ENCODE measurements at places on chromosomes 3 and 15. TPM values are rescaled to one million over a fixed set of nuclear protein-coding genes. Genes with fewer than 3 reads are reported as not detected.

The SH2D7 gene
- total RNA-seq = not detected

The GDPGP1 gene
- total RNA-seq = 5.7 TPM

DNA sequence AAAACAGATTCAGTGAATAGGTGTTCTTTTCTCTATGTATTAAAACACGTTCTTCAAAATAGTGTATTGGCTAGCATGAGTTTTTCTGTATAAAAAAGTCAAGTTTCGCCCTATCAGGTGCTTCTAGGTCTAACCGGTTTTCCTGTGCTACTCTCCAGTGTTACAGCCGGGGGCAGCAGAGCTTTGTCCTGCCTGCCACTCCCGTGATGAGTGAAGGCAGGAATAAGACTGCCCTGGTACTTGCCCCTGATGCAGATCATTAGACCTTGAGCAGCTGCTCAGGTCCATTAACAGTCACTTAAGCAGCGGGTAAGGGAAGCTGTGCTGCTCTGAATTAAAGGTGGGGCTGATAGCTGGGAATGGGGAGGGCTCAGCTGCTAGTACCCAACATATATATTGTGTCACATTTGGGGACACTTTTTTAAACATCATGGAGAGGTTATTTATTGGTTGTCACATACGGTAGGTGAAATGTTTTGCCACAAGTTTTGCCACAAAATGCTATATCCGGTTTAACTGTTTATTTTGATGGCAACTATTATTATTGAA, 1.3 kb upstream of the UNC13C start:
- DNase-seq = no peak

GRCh38 chr3:154956815-154957214, 123.3 kb upstream of the MME start:
- peak; percentile 37 for DNase-seq

GRCh38 chr3:13053893-13054292, 19.3 kb downstream of the IQSEC1 start:
- no peak for DNase-seq

- DNase-seq = peak; percentile 95
These were observed 35.7 kb upstream of the APEH start for GRCh38 chr3:49638445-49638844.

- no peak for DNase-seq
These were observed 118.2 kb downstream of the SNRPN start for GRCh38 chr15:25072857-25073476.

DNA sequence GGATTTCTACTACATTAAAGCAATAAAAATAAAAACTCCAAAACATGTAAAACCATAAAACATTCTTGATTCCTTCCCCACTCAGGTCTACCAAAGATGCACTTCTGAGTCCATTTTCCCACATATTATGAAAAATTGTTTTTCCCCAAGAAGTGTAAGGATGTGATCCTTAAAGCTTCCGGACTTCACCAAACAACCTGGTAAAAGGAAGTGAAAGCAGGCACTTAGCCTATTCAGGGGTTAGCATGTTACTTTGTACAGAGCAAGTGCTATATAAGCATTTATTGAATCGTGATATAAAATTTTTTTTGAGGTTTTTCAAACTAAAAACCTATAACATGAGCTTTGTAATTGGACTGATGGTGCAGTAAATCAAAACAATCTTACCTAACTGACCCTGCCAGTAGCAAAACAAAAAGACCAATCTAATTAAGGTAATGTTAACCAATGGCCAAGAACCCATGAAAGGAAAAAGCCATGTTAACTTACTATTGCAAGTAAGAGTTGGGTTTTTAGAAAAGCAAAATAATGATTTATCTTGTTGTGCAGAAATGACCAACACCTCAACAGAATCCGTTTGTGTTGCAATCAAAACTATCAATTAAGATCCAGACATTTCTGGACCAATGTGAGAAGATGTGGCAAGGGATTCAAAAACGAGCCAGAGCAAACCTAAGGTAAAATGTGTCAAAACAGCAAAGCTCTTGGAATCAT, 1.8 kb downstream of the SETD2 start:
- no peak for DNase-seq

DNA sequence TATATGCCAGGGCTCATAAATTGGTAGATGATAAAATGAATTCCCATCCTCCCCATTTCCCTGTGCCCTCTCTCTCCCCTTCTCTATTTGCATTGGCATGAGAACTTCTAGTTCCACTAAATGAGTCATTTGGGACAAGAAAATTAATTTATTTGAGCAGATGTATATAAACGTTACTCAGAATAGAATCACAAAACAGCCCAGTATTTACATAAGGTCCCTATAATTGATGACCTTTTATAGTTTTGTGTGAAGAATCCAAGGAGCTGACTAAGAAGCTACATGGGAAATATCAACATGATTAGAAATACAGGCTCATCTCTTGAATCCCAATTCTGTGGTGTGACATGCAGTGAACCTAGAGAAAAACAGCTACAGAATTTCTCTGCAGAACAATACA, 617.7 kb upstream of the NR2F2 start:
- no peak for DNase-seq

DNA sequence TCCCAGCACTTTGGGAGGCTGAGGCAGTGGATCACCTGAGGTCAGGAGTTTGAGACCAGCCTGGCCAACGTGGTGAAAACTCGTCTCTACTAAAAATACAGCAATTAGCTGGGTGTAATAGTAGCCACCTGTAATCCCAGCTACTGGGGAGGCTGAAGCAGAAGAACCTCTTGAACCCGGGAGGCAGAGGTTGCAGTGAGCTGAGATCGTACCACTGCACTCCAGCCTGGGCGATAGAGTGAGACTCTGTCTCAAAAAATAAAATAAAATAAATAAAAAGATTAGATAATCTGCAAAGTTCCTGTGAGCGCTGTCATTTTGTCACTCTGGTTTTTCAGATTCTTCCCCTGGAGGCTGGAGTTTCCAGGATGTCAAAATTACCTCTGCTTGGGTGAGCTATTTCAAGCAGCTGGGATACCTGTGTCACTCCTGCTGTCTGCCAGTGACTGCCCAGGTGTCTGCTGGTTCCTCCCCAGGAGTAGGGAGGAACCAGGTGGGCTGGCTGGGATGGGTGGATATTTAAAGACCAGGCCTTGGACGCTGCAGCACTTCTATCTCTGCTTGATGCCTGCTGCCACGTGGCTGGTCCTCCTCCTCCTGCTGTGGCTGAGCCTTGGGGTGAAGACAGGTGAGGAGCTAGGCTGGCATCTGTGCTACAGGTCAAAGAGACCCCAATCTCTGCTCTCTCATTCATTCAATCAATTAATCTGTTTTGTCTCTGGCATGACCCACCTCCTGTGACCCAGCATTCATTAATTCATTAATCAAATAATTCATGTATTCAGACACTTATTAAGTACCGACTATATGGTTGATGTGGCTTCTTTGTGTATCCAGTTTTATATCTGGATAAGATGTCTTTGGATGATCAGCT, 19.5 kb upstream of the MUC20 start:
- no peak for DNase-seq
